ENCODE measurements at places on chromosomes 4 and X. TPM values are rescaled to one million over a fixed set of nuclear protein-coding genes. Genes with fewer than 3 reads are reported as not detected.

GRCh38 chrX:129427267-129427666 lies 96.0 kb downstream of the SMARCA1 start:
- no peak for DNase-seq

- DNase-seq: no peak
Observed at GRCh38 chrX:136262243-136262642, 11.0 kb upstream of the MAP7D3 start.

Gene GK2
- not detected for total RNA-seq

Gene STBD1
- total RNA-seq: 1.7 TPM

Gene NLGN3
- 14.8 TPM for total RNA-seq

DNA sequence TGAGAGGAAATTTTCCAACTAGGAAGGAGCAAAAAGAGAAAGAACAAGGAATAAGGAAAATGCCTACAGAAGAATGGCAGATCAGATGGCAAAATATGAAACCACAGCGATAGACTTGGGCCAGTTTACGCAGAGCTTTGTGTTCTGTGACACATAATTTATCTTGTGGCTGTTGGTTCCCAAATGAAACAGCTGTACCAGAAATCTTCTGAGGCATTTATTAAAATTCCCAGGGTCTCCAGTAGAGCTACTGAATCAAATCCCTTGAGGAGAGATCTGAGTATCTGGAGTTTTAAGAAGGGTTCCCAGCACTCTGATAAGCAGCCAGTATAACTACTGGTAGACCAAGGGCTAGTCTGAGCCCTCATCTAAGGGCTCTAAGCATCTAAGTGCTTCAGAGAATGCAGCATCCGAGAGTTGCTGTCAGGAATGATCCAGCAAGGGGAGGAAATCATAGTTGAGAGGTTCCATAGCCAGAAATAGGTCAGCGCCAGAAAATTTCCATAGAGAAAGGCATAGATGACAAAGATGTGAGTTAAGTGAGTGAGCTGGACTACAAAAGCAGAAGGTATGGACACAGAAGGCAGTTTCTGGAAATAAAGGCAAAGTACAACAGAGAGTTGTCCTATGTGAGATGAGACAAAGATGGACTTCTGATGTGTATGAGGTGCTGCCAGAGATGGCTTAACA lies 46.3 kb upstream of the FAM241A start:
- no peak for DNase-seq

DNA sequence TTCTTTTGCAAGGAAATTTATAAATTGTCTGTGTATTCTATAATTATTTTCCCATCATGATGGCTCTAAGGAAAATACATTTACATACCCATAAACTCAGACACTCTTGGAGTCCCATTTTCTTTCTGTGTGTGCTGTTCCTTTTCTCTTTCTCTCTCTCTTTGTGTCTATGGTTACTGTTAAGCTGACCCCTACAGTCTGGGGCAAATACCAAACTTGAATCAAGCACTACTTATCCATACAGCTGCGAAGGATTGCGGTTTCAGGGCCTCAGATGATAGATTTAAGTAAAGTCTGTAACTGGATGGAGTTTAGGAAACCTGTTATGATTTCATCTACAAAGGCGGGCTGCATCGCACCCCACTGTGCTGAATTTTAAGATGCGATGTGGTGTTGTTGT lies 150.2 kb downstream of the SHROOM3 start:
- no peak for DNase-seq

DNA sequence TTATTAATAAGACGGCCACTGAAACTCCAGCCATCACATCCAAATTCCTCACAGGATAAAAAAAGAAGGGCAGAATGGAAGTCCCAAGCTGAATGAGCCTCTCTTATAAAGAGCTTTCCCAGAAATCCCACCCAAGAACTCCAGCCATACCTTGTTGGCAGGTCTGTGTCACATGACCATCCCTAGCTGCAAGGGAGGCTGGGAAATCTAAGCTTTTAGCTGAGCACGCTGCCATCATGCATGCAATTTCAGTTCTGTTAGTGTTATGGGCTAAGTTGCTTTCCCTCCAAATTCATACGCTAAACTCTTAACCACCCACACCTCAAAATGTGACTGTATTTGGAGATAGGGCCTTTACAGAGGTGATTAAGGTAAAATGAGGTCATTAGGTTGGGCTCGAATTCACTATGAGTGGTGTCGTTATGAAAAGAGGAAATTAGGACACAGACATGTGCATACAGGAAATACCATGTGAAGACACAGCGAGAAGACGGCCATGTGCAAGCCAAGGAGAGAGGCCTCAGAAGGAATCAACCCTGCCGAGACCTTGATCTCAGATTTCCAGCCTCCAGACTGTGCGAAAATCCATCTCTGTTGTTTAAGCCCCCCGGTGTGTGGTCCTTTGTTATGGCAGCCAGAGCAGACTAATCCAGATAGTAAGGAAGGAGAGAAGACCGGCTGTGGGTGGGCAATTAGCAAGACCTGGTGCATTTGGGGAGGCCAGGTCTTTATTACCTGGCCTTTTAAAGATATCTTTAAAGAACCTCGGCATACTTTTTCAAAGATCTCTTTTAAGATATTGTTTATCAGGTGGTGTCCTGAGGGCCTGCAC lies 317.6 kb downstream of the BCOR start:
- no peak for DNase-seq

DNA sequence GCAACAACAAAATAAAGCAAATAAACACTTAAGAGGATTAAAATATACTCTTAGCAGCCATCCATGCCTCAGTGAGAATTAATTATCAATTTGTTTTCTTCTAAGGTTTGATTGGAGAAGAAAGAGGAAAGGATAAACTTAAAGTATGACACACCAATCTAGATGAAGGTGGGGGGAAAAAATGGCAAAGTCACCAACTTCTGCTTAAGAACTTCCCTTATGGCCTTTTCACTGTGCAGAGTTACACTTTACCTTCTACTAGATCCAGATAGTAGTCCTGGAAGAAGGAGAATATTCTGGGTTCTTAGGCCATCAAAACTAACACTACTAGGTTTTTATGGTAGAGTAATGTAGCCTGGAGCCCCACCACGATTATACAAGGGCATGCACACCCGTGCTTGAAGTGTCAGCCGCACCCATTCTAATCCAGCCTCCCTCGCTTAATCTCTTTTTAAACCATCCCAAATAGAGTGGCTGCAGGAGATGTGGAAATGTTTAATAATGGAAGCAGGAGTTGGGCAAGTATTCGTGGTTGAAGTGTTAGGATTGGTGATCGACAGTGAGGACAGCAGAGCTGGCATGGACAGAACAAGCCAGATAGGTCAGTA lies 14.1 kb downstream of the ENPEP start:
- DNase-seq: no peak

Gene CT45A5
- not detected for total RNA-seq

- no peak for DNase-seq
Observed at GRCh38 chrX:68694435-68695205, 47.2 kb downstream of the STARD8 start.

GRCh38 chr4:106365613-106366012 lies 3.0 kb downstream of the GIMD1 start:
- DNase-seq: no peak

- no peak for DNase-seq
Observed at GRCh38 chr4:169245061-169245460, 25.7 kb downstream of the SH3RF1 start.

Gene CXCL1
- total RNA-seq: 0.69 TPM

Gene AMBN
- total RNA-seq: not detected

Gene CXCL8
- not detected for total RNA-seq

- no peak for DNase-seq
Observed at GRCh38 chrX:116142976-116143375, 27.6 kb upstream of the AGTR2 start.

GRCh38 chr4:14562901-14563300 lies 439.4 kb upstream of the CPEB2 start:
- DNase-seq: no peak

Gene GPR50
- 1.6 TPM for total RNA-seq

GRCh38 chr4:184355111-184355604 lies 119.2 kb downstream of the IRF2 start:
- DNase-seq: peak; percentile 22

DNA sequence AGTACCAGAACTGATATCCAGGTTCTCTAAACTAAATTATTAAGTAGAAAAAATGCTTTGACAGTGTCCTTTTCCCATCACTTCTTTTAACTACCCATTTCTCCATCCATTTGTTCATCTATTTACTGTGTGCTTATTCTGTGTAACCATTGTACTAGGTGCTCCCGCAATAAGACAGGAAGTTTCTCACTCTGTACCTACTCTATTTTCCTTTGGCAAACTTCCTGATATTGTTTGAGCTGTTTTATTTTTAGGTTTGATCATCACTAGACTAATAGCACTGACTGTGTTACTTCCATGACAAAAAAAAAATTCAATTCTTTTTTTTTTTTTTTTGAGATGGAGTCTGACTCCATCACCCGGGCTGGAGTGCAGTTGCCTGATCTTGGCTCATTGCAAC lies 102.5 kb upstream of the CASK start:
- DNase-seq: no peak

GRCh38 chr4:178633263-178633662 lies 1191.0 kb upstream of the AGA start:
- no peak for DNase-seq

- no peak for DNase-seq
Observed at GRCh38 chr4:4203688-4204400, 22.9 kb downstream of the OTOP1 start.

DNA sequence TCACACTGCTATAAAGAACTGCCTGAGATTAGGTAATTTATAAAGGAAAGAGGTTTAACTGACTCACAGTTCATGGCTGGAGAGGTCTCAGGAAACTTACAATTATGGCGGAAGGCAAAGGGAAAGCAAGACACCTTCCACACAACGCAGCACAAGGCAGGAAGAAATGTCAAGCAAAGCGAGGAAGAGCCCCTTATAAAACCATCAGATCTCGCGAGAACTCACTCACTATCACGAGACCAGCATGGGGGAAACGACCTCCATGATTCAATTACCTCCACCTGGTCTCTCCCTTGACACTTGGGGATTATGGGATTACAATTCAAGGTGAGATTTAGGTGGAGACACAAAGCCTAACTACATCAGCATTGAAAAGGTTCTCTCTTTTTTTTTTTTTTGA lies 39.6 kb downstream of the PALLD start:
- DNase-seq: no peak

DNA sequence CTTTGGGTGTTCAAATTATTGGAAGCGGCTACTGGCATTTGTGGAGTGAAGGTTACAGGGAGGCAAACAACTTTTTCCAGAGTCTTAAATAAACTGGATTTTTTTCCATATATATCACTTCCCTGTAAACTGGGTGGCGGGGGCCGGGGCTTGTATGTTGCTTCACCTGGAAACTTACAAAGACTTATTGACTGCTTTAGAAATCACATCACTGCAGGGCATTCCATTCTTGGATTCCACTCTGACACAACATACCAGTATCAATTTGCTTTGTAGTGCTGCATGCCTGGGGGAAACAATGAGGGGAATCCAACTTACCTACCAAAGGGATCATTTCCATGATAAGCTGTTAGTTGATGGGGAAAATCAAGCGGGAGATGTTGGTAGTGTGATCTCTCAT lies 21.7 kb upstream of the FAM156A start:
- no peak for DNase-seq

DNA sequence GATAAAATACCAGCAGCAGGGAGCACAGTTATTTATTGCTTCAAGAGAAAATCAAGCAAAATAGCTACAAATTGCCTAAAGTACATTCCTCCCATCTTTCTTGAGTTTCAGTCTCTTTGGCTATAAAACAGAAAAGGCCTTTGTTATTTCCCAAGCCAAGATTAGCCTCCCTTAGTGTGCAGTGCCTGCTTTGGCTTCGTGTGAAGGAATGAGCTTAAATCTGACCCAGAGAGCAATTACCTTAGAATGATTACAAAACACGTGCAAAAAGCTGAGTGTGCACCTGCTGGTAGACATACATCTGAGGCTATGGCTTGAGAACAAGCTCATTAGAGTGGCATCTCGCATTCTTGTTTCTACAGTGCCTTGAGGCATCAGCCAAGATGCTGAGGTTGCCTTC lies 250.8 kb downstream of the C4orf33 start:
- no peak for DNase-seq

DNA sequence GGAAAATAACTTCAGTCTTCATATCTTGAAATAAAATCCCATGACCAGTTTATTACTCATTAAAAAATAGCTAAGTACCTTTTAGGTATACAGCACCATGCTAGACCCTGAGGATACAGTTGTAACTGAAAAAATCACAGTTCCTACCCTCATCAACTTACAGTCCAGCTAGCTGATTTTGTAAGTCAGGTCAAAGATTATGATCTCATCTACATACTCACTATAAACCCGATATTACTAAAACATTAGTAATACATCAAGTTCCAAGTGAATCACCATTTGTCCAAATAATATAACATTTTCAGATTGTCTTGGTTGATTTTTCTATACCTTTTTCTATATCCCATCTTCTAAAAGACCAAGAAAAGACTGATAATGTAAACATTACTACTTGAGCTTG lies 333.9 kb downstream of the INPP4B start:
- DNase-seq: no peak

Gene SLC26A1
- not detected for total RNA-seq

GRCh38 chr4:186144946-186145569 lies 40.6 kb downstream of the FAM149A start:
- peak; percentile 64 for DNase-seq

- DNase-seq: no peak
Observed at GRCh38 chr4:102825261-102826091, 1.9 kb downstream of the UBE2D3 start.

Gene MOB1B
- total RNA-seq: 31.1 TPM

Gene RBMXL3
- not detected for total RNA-seq

- DNase-seq: no peak
Observed at GRCh38 chr4:7574287-7575014, 139.7 kb upstream of the PSAPL1 start.

GRCh38 chr4:173878701-173879100 lies 348.7 kb upstream of the HAND2 start:
- DNase-seq: no peak

DNA sequence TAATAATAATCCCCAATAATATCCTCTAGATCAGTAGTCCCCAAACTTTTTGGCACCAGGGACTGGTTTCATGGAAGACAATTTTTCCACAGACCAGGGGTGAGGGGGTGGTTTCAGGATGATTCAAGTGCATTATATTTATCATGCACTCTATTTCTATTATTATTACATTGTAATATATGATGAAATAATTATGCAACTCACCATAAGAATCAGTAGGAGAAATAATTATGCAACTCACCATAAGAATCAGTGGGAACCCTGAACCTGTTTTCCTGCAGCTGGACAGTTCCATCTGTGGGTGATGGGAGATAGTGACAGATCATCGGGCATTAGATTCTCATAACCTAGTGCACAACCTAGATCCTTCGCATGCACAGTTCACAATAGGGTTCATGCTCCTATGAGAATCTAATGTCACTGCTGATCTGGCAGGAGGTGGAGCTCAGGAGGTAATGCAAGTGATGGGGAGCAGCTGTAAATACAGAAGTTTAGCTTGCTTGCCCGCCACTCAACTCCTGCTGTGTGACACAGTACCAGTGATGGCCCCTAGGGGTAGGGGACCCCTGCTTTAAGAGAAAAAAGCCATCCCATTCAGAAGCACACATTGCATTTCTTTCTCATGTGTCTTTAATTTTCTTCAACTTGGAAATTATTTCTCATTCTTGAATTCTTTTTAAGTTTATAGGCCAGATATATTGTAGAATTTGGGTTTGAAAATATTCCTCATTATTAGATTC lies 16.0 kb upstream of the SH3RF1 start:
- DNase-seq: no peak

Gene IBSP
- total RNA-seq: 0.21 TPM

Gene ZNF630
- total RNA-seq: 2.2 TPM
